ENCODE measurements at places on chromosomes 1 and 21.

- H3K27ac ChIP-seq, result no peak overlapping the region
- no peaks in the 10 kb centered on the region for H3K27me3 ChIP-seq
- no peak overlapping the region for H3K4me3 ChIP-seq
Measured at GRCh38 chr1:98084188-98084587, 163.4 kb upstream of the DPYD start.

GRCh38 chr1:218557731-218558130, 212.6 kb downstream of the TGFB2 start:
- H3K27me3 ChIP-seq, result no peaks in the 10 kb centered on the region
- no peak overlapping the region for H3K4me3 ChIP-seq
- DNase-seq, result peak; percentile 36
- H3K27ac ChIP-seq, result no peak overlapping the region
- no peaks in the 10 kb centered on the region for H3K4me1 ChIP-seq

DNA sequence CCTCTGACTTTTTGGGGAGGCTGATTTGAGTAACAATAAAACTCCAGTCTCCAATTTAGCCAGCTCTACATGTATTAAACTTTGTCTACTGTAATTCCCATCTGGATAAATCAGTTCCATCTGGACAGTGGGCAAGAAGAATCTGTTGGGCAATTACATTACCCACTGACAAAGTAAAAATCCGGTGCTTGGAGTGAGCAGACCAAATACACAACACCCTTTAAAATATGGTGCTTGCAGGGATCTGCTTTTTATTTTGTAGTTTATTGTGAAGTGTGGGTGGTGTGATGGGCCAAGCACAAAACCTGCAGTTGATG, 8.9 kb upstream of the CD55 start:
- H3K27ac ChIP-seq, result no peak overlapping the region
- no peaks in the 10 kb centered on the region for H3K36me3 ChIP-seq
- H3K27me3 ChIP-seq, result no peaks in the 10 kb centered on the region
- H3K4me3 ChIP-seq, result no peak overlapping the region
- no peak for DNase-seq

GRCh38 chr1:91609551-91609950, 108.9 kb downstream of the CDC7 start:
- H3K36me3 ChIP-seq, result no peaks in the 10 kb centered on the region
- DNase-seq, result no peak
- H3K27me3 ChIP-seq, result no peaks in the 10 kb centered on the region

GRCh38 chr1:169062152-169062551, 44.3 kb upstream of the ATP1B1 start:
- no peaks in the 10 kb centered on the region for H3K36me3 ChIP-seq
- H3K4me1 ChIP-seq, result peaks cover 21% of the 10 kb centered on the region
- DNase-seq, result no peak
- H3K4me3 ChIP-seq, result no peak overlapping the region
- H3K27me3 ChIP-seq, result no peaks in the 10 kb centered on the region

DNA sequence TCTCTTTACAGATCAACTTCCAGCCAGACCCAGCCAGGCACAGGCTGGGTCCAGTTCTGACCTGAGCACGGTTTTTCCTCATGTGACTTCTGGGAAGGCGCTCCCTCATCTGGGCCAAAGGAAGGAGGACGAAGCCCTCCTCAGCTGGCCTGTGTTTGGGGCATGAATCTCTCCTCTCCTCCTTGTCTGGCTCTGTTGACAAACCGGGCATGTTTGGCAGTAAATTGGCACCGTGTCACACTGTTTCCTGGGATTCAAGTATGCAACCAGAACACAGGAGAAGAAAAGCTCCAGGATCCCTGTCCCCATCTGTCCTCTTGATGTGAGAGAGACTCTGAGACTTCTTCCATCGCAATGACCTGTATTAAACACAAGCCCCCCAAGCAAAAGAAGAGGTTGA, 18.3 kb downstream of the NECAP2 start:
- no peak overlapping the region for H3K4me3 ChIP-seq
- peaks cover 3% of the 10 kb centered on the region for H3K4me1 ChIP-seq
- H3K27ac ChIP-seq, result no peak overlapping the region
- no peaks in the 10 kb centered on the region for H3K27me3 ChIP-seq
- peaks cover 100% of the 10 kb centered on the region for H3K36me3 ChIP-seq
- DNase-seq, result no peak

- DNase-seq, result peak; percentile 16
- no peaks in the 10 kb centered on the region for H3K36me3 ChIP-seq
- peaks cover 34% of the 10 kb centered on the region for H3K4me1 ChIP-seq
- no peaks in the 10 kb centered on the region for H3K27me3 ChIP-seq
- H3K4me3 ChIP-seq, result no peak overlapping the region
Measured at GRCh38 chr1:234902774-234903547, 225.7 kb downstream of the TOMM20 start.

- H3K27ac ChIP-seq, result peak overlapping the region; percentile 99
- peaks cover 27% of the 10 kb centered on the region for H3K36me3 ChIP-seq
- no peak for DNase-seq
Measured at GRCh38 chr1:153957744-153958110, 685 bp downstream of the CRTC2 start.

DNA sequence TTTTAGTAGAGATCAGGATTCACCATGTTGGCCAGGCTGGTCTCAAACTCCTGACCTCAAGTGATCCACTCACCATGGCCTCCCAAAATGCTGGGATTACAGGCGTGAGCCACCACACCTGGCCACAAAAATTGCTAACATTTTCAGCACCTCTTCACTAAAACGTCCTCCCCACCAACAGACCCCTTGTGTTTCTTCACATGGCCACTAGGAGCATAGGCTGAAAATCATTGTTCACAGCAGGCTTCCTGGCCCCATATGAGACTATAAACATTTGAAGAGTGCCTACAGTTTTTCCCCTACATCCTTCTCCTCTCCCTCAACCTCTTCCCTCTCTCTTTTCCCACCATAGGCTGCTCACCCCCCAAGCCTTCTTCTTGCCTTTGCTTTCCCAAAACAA, 28.0 kb upstream of the SFPQ start:
- H3K4me1 ChIP-seq, result peaks cover 3% of the 10 kb centered on the region
- no peak overlapping the region for H3K27ac ChIP-seq
- H3K36me3 ChIP-seq, result no peaks in the 10 kb centered on the region
- no peaks in the 10 kb centered on the region for H3K27me3 ChIP-seq
- no peak overlapping the region for H3K4me3 ChIP-seq

GRCh38 chr1:200479816-200480215, 70.0 kb upstream of the ZNF281 start:
- H3K4me3 ChIP-seq, result no peak overlapping the region
- H3K27me3 ChIP-seq, result no peaks in the 10 kb centered on the region
- no peak overlapping the region for H3K27ac ChIP-seq
- no peaks in the 10 kb centered on the region for H3K4me1 ChIP-seq
- DNase-seq, result no peak

GRCh38 chr1:191629836-191630235, 528.4 kb upstream of the RGS18 start:
- H3K4me3 ChIP-seq, result no peak overlapping the region
- no peaks in the 10 kb centered on the region for H3K4me1 ChIP-seq
- H3K36me3 ChIP-seq, result no peaks in the 10 kb centered on the region
- no peak overlapping the region for H3K27ac ChIP-seq
- DNase-seq, result no peak

- H3K27me3 ChIP-seq, result no peaks in the 10 kb centered on the region
- no peak overlapping the region for H3K4me3 ChIP-seq
- no peaks in the 10 kb centered on the region for H3K4me1 ChIP-seq
- H3K27ac ChIP-seq, result no peak overlapping the region
- no peaks in the 10 kb centered on the region for H3K36me3 ChIP-seq
Measured at GRCh38 chr1:223243441-223244050, 100.5 kb upstream of the TLR5 start.

GRCh38 chr1:8903908-8904650, 25.6 kb upstream of the ENO1 start:
- H3K27me3 ChIP-seq, result no peaks in the 10 kb centered on the region
- no peak overlapping the region for H3K27ac ChIP-seq
- no peak for DNase-seq
- peaks cover 9% of the 10 kb centered on the region for H3K4me1 ChIP-seq
- no peaks in the 10 kb centered on the region for H3K36me3 ChIP-seq

- no peak overlapping the region for H3K27ac ChIP-seq
- DNase-seq, result no peak
- H3K4me1 ChIP-seq, result peaks cover 18% of the 10 kb centered on the region
Measured at GRCh38 chr1:15207031-15207828, 39.8 kb upstream of the FHAD1 start.

DNA sequence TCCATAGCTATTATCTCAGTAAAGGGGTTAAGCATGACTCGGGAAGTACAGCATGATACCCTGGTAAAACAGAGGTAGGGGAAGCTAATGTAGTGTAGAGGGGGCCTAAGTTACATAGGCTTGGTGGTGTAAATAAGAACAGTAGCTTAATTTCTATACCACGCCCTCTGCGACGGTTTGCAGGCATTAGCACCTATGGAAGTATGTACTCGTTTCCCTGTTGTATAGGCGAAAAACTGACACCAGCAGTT, 470 bp upstream of the NAXE start:
- no peak for DNase-seq
- H3K36me3 ChIP-seq, result no peaks in the 10 kb centered on the region
- peak overlapping the region; percentile 97 for H3K4me3 ChIP-seq
- H3K27me3 ChIP-seq, result no peaks in the 10 kb centered on the region

- no peaks in the 10 kb centered on the region for H3K4me1 ChIP-seq
- H3K27ac ChIP-seq, result no peak overlapping the region
- H3K4me3 ChIP-seq, result no peak overlapping the region
- no peak for DNase-seq
- H3K27me3 ChIP-seq, result no peaks in the 10 kb centered on the region
- H3K36me3 ChIP-seq, result no peaks in the 10 kb centered on the region
Measured at GRCh38 chr1:84774669-84775534, 84.6 kb upstream of the SSX2IP start.

DNA sequence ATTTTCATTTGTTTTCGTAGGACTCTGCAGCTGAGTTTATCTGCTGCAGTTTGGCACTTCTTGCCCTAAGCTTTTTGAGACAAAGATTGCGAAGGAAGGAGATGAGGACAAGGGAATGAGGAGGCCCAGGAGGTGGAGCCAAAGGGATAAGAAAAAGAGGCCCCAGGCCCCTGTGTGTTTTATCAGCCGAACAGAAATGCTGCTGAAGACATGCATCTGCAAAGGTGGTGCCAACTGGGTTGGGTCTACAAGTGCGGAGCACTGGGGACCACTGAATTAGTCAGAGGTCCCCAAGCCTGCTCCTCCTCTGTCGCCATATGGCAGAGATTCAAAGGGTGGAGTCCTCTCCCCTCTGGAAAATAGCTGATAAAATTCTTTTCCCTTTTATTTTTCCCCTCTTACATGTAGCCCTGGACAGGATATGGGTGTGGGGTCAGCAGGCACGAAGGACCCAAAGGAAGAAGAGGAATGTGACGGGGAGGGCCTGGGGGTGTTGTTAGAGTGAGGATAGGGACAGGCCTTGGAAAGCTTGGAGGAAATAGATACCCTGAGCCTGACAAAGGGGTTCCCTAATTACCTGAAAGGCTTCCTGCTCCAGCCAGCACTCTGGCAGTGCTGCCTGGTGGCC, 2.7 kb downstream of the CD34 start:
- no peak for DNase-seq
- H3K36me3 ChIP-seq, result no peaks in the 10 kb centered on the region
- peaks cover 7% of the 10 kb centered on the region for H3K27me3 ChIP-seq
- H3K4me1 ChIP-seq, result peaks cover 78% of the 10 kb centered on the region
- peak overlapping the region; percentile 51 for H3K4me3 ChIP-seq

DNA sequence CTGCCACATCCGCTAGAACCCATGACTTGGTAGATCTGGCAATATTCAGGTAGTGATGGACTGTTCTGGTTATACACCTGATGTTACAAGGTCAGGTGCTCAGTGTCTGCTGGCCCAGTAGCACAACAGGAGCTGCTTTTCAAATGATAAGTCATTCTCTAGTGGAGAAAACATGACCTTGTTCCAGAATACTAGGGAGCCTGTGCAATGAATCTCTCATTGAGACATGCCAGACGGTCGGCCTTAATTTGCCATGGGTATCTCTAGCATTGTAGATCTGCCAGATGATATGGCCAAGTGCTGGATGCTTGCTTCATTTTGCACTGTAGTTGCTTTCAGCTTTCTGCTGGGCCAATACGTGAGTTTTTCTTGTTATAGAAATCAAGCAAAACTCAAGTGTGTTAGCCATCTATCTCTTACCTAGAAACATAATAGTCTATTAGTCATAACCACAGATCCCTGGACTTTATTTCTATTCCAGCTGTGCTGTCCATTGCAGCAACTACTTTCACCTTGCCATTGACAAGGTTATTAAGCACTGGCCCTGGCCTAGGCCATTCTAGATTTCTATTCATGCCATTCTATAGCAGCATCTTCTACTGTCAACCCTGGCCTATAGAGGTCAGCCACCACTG, 13.9 kb upstream of the CENPF start:
- no peak for DNase-seq
- H3K36me3 ChIP-seq, result no peaks in the 10 kb centered on the region
- no peak overlapping the region for H3K4me3 ChIP-seq

- peaks cover 12% of the 10 kb centered on the region for H3K27me3 ChIP-seq
- H3K4me3 ChIP-seq, result no peak overlapping the region
Measured at GRCh38 chr1:101993710-101994109, 3.0 kb downstream of the OLFM3 start.

- no peaks in the 10 kb centered on the region for H3K27me3 ChIP-seq
- no peak overlapping the region for H3K27ac ChIP-seq
- DNase-seq, result no peak
- no peaks in the 10 kb centered on the region for H3K36me3 ChIP-seq
Measured at GRCh38 chr21:15775291-15775690, 45.5 kb downstream of the USP25 start.

DNA sequence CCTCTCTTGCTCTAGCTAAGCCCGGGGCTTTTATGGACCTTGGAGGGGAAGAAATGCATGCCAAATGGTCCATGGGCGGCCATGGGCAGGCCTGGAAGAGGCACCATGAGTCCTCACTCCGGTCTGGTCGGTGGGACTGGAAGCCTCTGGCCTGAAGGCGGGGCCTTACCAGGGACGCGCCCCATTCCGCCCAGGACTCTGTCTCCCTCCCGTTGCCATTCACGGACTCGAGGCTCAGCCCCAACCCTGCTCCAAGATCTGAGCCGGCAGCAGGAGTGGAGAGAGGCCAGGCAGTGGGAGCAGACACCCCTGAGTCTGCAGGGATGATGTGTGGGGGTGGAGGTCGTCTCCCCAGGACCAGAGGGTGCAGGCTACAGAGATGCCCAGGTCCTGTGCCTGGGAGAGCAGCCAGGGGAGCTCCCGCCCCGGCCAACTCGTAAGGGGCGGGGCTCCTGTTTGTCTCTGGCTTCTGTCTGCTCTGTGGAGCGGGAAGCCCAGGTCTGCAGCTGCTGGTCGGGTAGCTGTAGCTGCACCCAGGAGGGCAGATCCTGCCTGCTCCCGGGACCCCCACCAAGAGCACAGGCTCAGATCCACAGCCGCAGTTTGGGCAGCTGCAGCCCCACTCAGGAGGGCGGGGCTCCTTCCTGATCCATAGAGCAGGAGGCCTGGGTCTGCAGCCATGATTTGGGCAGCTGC, 8.3 kb upstream of the KANK4 start:
- no peaks in the 10 kb centered on the region for H3K36me3 ChIP-seq
- H3K4me1 ChIP-seq, result no peaks in the 10 kb centered on the region
- no peak for DNase-seq
- H3K4me3 ChIP-seq, result no peak overlapping the region
- peaks cover 9% of the 10 kb centered on the region for H3K27me3 ChIP-seq
- H3K27ac ChIP-seq, result no peak overlapping the region

GRCh38 chr1:108051631-108052377, 86.8 kb upstream of the VAV3 start:
- no peaks in the 10 kb centered on the region for H3K4me1 ChIP-seq
- no peaks in the 10 kb centered on the region for H3K27me3 ChIP-seq
- no peak overlapping the region for H3K4me3 ChIP-seq
- DNase-seq, result no peak
- no peaks in the 10 kb centered on the region for H3K36me3 ChIP-seq
- H3K27ac ChIP-seq, result peak overlapping the region; percentile 36
